ENCODE measurements at places on chromosomes 2 and 18.

GRCh38 chr2:71923887-71924533, 223.7 kb downstream of the CYP26B1 start:
- DNase-seq, result peak; percentile 55

- DNase-seq, result peak; percentile 39
These were observed 33.4 kb upstream of the KLHL29 start for GRCh38 chr2:23351388-23352141.

DNA sequence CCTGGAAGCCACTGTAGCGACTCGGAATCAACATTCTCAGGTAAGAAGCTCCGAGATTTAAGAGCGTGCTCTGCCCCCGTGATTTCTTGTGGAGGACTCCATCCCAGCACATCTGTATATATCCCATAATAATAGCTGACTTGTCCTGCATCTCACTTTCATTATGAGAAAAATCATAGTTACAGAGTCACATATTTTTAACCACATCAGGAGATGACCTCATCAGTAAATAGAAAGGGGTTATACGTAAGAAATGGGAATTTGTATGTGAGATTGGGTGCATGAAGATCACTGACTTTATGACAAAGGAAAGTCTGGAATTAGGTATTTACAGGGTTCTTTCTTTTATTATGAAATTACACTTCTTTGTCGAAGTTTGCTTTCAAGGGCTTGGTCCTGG, 16.4 kb upstream of the TMEM18 start:
- DNase-seq, result no peak

DNA sequence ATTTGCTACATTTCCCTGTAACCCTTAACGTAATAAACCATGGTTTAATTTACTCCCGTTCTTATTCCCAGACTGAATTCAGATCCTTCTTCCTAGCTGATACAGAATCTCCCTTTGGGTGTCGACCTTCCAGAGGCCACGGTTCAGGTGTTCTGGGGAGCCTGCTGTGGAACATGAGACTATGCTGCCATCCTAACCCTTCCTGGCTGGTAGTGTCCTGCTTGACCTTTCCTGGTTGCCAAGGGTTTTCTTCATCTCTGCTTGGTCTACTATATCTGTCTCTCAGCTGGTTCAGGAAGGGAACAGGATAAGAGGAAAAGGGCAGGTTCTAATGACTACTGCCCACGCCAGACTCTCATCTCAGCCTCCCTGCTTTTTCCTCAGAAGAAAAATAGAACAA, 36.5 kb downstream of the STAT1 start:
- DNase-seq, result no peak

GRCh38 chr2:189954989-189955388, 107.5 kb downstream of the MSTN start:
- no peak for DNase-seq

- DNase-seq, result no peak
These were observed 183.9 kb downstream of the LPIN1 start for GRCh38 chr2:11930211-11930761.

DNA sequence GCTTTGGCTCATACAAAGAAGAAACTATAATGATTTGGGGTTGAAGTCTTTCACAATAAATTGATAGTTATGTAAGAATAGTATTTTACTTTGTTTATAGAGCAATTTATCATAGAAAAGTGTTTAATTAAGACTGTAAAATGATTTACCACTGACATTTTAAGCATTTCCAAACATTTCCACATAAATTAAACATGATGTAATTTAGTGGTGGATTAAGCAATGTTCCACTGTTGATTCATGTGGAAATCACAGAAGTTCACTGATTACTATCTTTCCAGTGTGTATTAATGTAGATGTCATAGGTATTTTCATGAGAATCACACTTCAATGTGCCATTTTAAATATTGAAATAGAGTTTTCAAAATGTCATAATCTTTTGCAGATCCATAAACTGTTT, 40.1 kb upstream of the GRB14 start:
- no peak for DNase-seq

DNA sequence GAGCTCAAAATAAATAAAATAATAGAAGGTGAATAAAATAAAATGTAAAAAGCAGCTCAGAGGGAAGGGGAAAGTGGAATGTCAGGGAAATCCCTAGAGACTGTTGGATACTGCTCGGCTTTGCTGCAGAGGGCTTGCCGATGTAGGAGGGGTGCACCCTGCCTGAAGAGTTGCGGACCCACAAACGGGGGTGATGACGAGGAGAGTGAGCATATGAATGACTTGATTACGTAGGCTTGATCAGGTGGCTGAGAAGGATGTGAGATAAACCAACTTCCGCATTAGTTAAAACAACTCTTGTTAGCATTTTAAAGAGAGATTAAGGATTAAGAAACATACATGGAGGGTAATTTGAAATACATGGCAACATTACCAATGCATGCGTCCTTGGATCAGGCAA, 21.0 kb upstream of the TMEM237 start:
- no peak for DNase-seq

DNA sequence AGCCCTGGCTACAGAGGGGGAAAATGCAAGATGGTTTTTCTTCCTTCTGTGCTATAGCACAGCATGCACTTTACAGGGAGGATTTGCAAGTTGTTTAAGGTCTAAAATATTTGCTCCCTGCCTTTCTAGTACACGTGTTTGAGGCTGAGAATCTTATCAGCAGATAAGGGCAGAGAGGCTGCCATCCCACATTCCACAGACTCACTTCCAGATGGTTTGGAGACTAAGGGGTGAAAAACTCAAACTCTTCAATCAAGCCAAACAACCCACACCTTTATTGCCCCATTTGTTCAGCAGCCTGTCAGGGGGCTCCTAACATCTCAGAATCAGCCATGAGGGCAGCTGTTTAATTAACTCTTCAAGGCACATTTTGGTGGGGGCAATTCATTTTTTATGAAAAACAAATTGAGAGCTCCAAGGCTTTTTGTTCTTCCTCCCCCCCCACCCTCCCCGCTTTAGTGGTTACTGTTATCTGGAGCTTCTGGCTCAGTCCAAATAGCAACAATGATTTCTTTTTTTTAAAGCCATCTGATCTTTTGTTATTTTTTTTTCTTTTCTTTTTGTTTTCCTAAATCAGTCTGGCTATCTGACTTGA, 242.6 kb upstream of the NT5C1B start:
- no peak for DNase-seq

DNA sequence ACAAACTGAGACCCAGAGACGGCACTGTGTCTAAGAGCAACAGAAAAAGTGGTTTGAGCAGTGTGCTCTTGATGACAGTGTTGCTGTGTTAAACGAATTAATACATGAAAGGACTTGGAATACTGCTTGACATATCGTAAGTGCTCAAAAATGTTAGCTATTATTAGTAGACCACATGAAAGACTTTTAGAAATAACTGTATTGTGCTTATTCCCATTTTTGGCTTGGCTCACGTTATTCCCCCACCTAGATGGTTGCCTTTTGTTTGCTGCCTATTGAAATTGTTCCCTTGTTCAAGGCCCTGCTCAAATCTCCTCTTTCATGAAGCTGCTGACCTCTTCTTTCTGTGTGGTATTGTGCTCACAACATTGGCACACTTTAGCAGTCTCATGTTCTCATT, 27.8 kb upstream of the C2orf74 start:
- DNase-seq, result no peak

GRCh38 chr2:67108231-67108630, 288.9 kb upstream of the ETAA1 start:
- no peak for DNase-seq

Measured in RCC 7860 (cell line).